Left ventricle myocardium superior (tissue), 1 donor: ENCODE measurements at places on chromosomes 2 and 18. TPM values are rescaled to one million over a fixed set of nuclear protein-coding genes. Genes with fewer than 3 reads are reported as not detected.

Gene MYO7B
- total RNA-seq, result 0.42 TPM

Gene DNAJC5G
- 2.1 TPM for total RNA-seq

Gene SIX2
- total RNA-seq, result 0.40 TPM

Gene NT5DC4
- not detected for total RNA-seq

Gene CFAP65
- not detected for total RNA-seq

Gene KCNJ3
- 2.0 TPM for total RNA-seq

Gene NT5C1B
- not detected for total RNA-seq

Gene NAT8
- total RNA-seq, result not detected

GRCh38 chr2:111636905-111637304, 247.1 kb downstream of the ANAPC1 start:
- no peak for DNase-seq

GRCh38 chr2:74564222-74564621, 9.7 kb downstream of the DOK1 start:
- no peak for DNase-seq

- DNase-seq, result peak; percentile 35
Measured at GRCh38 chr2:226002438-226002837, 602.9 kb downstream of the NYAP2 start.

GRCh38 chr18:58534535-58535301, 94.2 kb downstream of the ALPK2 start:
- no peak for DNase-seq

GRCh38 chr18:4854671-4855070, 342.4 kb downstream of the AKAIN1 start:
- no peak for DNase-seq

DNA sequence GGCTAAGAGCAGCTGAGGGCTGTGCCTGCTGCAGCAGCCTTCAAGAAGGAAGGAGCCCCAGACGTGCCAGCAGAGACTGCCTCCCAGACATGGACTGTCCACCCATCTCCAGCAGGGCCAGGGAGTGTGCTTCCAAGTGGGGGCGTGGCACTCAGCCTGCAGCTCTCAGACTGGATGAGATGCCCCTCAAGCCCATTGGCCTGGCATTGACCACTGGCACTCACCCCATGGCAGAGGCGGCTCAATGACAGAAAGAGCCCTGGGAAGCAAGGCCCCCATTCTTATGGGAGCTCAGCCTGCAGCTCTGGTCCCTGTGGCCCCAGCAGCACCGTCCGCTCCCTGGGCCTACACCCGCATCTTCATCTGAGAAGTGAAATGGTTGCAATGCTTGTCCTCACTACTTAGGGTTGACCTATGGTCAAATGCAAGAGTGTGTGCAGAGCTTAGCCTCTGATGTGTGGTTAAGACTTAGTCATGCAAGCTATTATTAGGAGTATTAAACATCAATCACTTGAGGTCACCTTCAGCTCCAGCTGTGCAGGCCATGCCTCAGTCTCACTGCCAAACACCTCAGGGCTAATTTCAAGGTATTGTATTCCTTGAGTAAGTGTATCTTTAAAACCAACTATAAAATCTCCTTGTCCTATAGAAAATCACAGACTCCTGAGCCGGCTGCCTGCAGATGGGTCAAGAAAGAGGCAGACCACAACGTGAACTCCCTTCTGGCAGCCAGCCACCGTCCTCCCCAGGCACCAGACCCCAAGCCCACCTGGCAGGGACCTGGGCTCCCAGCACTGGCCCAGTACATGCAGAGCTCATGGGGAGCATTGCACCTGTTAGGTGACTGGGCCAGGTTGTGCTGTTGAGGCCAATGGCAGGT, 194.8 kb downstream of the NDUFA10 start:
- no peak for DNase-seq

GRCh38 chr2:85257359-85257969, 70.3 kb downstream of the TGOLN2 start:
- DNase-seq, result no peak

DNA sequence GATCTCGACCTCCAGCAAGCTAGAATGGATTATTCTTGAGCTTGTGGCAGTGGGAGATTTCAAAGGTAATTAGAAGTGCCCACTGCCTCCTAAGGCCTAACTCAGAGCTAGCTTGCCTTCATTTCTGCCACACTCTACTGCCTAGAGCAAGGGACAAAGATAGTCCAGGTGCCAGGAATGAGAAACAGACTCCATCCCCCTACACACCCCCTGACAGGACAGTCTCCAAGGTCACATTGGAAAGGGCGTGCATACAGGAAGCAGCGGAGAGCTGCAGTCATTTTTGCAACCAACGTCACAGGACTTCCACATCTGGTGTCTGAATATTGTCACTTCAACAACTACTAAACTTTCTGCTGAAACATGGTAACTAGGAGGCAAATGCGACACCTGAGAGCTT, 101.0 kb upstream of the SH3BP4 start:
- DNase-seq, result no peak

DNA sequence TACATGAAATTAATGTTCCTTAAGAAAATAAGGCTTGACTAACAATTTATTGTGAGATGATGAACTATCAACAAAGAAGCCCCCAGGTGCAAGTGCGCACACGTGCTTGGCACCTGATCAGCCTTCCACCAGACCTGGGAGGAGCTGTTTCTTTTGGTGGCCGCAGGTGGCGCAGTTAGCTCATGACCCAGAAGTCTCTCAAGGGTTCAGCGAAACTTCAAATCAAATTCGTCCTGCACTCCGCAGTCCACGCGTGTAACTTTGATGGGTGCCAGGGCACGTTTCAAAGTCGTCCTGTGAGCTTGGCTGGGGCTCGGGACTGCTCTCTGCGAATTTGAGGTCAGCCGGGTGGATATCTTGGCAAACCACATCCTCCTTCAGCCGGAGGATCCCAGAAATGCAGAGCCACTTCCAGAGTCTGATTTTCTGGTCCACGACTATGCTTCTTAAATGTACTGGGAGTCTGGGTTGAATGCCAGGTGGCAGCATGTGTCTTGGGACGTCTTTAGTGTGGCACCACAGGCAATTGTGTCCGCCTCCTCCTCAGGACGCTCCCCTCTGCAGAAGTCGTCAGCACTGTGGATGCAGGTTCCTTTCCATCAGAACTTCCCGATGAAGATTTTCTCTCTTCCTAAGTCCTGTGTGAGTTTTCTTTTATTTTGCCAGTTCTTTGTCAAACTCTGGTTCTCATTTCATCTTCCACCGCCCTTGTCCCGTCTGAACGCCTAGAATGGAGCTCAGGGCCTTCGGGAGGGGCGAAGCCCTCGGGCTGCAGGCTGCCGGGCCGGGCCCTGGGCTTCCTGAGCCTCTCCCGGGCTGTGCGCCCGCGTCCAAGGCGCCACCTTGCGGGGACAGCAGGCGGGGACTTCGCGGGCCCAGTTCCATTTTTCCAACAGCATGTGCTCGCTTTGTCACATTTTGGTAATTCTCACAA, 61.3 kb upstream of the RAPGEF4 start:
- peak; percentile 65 for DNase-seq

- no peak for DNase-seq
Measured at GRCh38 chr2:72919414-72920317, 2.3 kb downstream of the EMX1 start.

- no peak for DNase-seq
Measured at GRCh38 chr2:173271825-173272224, 82.8 kb upstream of the CDCA7 start.

- no peak for DNase-seq
Measured at GRCh38 chr2:65402780-65403528, 29.4 kb downstream of the SPRED2 start.

DNA sequence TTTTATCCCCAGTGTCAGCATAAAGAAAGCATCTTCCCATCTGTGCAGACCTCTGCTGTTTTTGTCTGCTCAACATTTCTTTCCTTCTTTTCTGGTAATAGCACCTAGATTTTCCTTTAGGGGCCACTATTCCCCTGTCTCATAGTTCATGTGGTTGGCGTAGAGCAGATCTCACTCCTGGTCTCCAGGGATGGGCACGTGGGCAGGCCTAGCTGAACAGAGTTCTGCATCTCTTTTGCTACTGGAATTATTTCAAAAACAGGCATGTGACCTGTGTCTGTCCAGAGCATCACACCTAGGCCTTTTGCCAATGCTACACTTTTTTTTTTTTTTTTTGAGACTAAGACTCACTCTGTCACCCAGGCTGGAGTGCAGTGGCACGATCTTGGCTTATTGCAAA, 17.7 kb upstream of the ICOS start:
- DNase-seq, result no peak

DNA sequence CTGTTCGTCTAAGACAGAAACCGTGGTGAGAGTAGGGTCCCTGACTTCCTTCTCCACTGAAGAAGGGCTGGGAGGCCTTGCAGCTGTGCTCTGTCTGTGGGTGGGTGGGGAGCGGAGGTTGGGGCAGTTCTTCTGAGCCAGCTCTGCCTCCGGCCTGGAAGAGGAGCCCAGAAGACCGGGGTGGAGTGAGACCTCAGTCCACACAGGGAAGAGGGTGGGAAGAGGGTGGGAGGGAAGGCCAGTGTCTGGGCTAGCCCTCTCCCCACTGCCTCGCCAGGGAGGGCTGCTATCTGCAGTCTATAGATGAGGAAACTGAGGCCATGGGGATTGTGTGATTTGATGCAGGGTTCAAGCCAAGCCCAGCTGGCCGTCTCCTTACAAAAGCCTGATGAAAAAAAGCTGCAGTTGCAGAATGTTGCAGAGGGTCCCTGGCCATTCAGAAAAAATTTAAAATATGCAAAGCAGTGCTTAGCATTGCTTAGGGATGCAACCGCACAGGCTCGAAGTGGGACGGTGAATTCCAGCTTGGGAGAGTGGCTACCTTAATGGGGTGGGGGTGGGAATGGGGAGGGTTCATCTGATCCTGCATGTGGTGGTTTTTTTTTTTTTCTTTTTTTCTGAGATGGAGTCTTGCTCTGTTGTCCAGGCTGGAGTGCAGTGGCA, 181.6 kb upstream of the HS6ST1 start:
- no peak for DNase-seq
